ENCODE measurements at places on chromosomes 4 and X.

- no peak for DNase-seq
Observed at GRCh38 chr4:14726441-14726840, 275.8 kb upstream of the CPEB2 start.

DNA sequence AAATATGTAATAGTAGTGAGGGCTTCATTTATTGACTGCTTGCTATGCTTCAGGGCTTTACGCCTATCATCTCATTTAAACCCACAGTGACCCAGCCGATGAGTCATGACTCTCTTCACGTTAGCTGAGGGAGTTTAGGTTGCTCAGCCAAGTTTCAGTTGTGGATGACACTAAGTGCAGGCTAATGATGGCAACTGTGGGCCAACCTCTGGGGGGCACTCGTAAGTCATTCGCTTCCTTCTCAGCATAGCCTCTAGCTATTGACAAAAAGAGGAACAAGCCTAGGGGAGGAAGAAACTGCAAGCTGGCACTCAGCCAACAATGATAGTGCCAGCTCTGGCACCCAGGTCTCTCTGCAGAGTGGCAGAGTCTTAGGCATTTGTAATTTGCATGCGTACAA is 325.0 kb downstream of the ARHGAP10 start:
- peak; percentile 64 for DNase-seq

DNA sequence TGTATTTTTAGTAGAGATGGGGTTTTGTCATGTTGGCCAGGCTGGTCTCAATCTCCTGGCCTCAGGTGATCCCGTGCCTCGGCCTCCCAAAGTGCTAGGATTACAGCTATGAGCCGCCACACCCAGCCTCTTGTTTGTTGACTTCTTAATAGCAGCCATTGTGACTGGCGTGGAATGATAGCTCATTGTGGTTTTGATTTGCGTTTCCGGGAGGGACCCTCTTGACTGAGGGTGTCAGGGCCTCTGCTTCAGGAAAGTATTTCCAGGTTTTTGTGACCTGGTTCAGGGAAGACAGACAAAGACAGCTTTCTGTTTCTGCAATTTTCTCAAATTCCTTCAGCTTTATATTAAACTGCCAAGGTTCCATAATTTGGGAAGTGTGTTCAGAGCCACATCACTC is 15.1 kb downstream of the CSF2RA start:
- no peak for DNase-seq

- DNase-seq = no peak
Observed at GRCh38 chr4:181162676-181163075, 1080.5 kb upstream of the TENM3 start.

DNA sequence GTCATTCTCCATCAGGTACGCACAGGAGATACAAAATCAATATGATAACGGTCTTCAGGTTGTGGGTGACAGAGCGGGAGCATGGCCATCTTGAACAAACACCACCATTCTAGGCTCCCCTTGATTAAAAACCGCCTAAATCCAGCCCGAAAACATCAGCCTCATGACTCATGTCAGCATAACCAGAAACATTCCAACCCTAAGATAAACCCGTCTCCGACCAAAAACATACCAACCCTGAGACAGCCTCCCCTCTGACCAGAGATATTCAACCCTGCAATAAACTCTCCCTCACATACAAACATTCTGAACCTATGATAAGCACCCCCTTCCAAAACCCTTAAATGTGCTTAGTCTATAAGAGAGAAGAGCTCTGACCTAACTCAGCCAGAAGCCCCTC is 157.9 kb downstream of the DHRSX start:
- no peak for DNase-seq

GRCh38 chr4:112343330-112344080 is 46.3 kb downstream of the ALPK1 start:
- DNase-seq = no peak

GRCh38 chr4:122978789-122979188 is 56.4 kb upstream of the NUDT6 start:
- no peak for DNase-seq

DNA sequence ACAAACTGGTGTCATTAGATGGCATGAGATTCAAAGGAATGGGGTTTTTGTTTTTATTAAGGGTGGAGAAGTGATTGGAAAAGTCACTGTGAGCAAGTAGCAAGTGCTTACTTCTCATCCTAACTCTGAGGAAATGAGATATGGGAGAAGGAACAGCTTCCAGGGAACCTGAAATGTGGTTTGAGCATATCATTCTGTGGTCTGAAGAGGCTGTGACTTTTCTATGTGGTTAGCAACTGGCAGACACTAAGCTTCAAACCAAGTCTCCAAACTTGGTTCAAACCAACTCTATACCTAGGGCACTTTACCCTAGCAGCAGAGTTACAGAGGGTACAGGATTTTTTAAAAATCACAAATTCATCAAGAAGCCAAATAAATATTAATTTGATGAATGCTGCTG is 58.2 kb downstream of the DCLK2 start:
- no peak for DNase-seq

GRCh38 chrX:122626871-122627270 is 557.2 kb upstream of the GRIA3 start:
- no peak for DNase-seq

GRCh38 chrX:102958794-102959193 is 21.7 kb downstream of the RAB40AL start:
- DNase-seq = no peak

DNA sequence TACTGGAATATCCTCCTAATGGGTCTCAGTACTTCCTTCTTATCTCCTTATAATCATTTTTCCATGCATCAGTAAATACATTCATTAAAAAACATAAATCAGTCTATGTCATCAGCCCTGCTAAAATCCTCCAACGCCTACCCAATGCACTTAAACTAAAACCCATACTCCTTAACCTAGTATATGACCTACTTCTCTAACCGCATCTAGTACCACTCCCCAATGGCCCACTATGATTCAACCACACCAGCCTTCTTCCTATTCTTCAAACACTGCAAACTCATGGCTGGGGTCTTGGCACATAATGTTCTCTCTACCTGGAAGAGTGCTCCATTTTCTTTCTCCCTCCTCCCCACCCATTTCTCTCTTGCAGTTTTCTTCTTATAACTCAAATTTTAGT is 18.7 kb downstream of the TEC start:
- no peak for DNase-seq

GRCh38 chr4:40316333-40316781 is 18.8 kb upstream of the CHRNA9 start:
- DNase-seq = peak; percentile 37

DNA sequence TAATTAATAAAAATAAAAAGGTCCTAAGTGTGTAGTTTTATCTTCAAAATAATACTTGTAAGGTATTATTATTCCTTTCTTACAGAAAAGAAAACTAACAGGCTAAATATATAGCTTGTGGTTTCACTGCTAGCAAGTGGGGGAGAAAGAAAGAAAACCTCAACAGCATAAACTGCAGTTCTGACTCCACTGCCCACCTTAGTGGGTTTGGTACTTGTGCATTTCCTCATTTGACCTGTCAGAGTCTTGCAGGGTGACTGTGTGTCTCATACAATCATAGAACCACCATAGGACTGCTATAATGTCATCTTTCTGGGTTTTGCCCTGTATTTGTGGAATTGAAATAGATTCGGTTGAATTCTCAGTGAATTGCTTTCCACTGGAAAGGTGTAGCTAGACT is 94.7 kb upstream of the PUDP start:
- no peak for DNase-seq

DNA sequence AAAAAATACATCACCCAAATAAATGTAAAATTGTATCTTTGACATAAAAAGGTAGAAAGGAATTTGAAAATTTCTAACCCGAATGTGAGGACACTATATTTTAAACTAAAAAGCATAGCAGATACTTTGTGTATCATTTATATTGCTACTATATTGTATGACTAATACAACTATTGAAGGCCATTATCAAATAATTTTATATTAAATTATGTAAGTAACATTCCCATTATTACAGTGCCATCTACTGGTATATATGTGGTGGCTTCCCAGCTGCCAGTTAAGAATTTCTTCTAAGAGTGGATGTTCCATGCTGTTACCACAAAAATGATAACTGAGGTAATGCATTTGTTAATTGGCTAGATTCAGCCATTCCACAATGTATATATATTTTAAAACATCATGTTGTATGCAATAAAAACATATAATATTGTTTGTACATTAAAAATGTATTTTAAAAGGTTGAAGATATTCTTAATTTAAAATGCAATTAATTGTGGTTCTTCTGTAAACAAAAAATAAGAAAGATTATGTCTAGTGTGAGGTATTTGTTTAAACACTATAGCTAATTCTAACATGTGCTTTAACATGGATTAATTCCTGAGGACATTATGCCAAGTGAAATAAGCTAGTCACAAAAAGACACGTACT is 65.3 kb downstream of the EGF start:
- DNase-seq = no peak

DNA sequence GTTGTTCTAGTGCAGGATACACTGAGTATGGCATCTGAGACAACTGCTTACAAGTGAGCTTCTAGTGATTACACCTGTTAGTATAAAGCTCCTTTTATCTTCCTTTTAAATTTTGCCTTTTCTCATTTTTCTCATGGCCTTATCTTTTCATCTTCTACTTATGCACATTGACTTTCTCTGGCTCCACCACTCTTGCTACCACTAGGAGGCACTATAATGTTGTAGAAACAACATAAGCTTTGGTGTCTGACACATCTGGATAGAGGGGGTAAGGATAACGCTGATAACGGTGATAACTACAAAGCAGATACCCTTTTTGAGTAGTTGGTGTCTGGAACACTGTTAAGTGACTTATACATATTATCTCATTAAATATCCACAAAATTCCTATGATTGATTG is 187.4 kb upstream of the TEX13C start:
- DNase-seq = no peak

- DNase-seq = no peak
Observed at GRCh38 chr4:83417566-83417965, 38.1 kb downstream of the HELQ start.

DNA sequence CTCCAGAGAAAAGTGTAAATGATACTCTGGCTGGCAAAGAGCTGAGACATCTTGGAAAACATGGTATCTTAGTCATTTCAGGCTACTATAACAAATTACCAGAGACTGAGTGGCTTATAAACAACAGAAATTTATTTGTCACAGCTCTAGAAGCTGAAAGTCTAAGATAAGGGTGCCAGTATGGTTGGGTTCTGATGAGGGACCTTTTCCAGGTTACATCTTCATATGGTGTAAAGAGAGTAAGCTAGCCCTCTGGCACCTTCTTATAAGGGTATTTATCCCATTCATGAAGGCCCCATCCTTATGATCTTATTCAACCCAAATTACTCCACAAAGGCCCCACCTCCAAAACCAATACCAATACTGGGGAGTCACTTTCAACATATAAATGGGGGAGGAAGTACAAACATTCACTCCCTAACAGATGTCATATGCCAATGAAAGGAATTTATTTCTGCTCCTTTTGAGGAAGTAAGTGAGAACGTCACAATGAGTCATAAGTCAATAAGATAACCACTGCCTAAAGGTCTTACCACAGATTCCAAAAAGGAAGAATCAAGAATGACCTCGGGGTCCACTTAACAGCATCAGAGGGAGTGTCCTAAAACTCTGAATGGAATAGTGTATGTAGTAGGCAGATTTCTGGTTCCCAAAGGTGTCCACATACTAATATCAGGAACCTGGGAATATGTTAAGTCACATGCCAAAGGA is 246.6 kb downstream of the OPHN1 start:
- DNase-seq = no peak

- no peak for DNase-seq
Observed at GRCh38 chrX:131881194-131881593, 141.9 kb upstream of the STK26 start.

GRCh38 chr4:170801771-170802170 is 712.0 kb upstream of the AADAT start:
- DNase-seq = no peak

GRCh38 chr4:112176596-112176995 is 31.3 kb downstream of the FAM241A start:
- DNase-seq = no peak

DNA sequence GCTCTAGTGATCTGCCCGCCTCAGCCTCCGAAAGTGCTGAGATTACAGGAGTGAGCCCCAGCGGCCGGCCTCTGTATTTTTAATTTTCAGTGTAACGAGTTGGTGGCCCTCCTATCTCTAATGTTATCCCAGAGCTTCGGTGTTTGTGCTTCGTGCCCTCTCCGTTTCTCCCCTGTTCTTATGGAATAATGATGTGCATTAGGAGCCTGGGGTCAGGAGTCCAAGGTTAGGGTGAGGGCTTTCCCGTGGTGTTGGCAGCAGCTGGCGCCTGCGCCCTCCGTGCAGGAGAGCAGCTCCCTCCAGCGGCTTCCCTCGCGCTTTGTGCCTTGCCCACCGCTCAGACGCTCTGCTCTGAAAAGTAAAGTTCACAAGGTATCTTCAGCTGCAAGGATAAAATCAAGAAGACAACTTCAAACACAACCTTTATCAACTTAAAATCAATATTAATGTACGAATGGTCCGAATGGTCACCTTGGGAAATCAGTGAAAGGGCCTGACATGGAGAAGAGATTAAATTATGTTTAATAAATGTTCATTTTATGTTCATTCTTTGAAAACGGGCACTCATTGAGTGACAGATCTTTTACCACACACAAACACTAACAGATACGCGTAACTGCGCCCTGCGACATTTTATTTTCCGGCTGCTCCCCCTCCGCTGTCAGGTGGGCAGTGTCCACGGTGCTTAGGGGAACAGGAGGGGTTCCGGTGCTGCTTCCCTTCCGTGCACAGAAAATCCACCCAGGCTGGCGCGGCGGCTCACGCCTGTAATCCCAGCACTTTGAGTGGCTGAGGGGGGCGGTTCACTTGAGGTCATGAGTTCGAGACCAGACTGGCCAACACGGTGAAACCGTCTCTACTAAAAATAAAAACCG is 62.4 kb downstream of the TRAPPC11 start:
- peak; percentile 48 for DNase-seq

DNA sequence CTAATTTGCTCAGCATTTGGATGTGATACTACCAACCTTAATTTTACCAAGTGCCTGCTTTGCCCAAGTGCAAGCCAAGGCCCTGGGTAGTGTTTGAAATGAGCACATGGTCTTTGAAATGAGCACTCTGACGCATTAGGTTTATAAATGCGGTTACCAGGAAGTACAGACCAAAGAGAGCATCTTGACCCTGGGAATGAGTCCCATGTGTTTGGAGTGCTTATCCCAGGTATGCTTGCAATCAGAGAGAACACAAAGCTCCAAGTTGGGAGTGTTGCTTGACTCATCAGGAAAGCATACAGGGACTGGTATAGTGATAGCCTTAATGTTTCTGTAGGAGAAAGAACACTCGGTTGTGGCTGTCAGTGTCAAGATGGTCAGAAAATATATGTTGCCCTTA is 203.6 kb upstream of the MAMLD1 start:
- DNase-seq = no peak
